ENCODE measurements at places on chromosomes 5 and 9.

- DNase-seq: peak; percentile 20
Measured at GRCh38 chr9:93576258-93577077, at the start of gene PHF2. PHF2 (plus strand) TSS chr9:93576584; CDS start chr9:93576774, 190 bp downstream.

GRCh38 chr9:93218161-93218560, 34.2 kb downstream of the WNK2 start:
- no peak for DNase-seq

GRCh38 chr9:26548781-26549290, 343.8 kb downstream of the CAAP1 start:
- DNase-seq: no peak

DNA sequence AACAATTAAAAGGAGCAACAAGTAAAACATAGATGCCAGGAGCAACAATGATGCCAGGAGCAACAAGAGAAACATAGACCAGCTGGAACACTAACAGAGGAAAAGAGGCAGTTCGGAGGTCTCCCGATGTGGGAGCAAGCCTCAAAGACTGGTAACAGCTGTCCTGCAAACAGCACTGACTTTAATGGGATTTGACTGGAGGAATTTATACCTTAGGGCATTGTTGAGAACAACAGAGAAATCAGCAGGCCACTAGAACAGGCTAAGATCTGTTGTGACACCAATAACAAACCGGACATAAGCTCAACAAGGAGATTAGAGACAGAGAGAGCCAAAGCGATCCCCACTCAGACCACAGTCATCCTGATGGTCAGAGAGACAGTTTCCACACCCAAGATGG, 11.8 kb upstream of the SYK start:
- DNase-seq: no peak

DNA sequence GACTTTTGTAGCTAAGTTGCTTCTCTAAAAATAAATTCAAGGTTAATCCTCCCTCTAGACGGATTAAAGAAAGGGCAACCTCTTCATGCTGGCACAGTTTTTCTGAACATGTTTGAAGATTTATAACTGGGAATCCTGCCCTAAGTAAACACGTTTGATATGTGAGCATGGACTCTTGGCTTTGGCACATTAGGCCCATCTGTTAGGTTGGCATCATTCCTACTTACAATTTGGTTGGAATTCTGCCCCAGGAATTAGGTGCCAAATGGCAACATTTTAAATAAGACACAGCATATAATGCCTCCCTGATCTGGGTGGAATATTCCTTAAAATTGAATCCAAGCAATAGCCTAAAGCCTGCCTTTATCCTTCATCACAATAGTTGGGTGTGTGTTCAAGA, 372.3 kb upstream of the CDH18 start:
- DNase-seq: no peak

GRCh38 chr9:81902626-81903025, 25.6 kb upstream of the SPATA31D4 start:
- no peak for DNase-seq

DNA sequence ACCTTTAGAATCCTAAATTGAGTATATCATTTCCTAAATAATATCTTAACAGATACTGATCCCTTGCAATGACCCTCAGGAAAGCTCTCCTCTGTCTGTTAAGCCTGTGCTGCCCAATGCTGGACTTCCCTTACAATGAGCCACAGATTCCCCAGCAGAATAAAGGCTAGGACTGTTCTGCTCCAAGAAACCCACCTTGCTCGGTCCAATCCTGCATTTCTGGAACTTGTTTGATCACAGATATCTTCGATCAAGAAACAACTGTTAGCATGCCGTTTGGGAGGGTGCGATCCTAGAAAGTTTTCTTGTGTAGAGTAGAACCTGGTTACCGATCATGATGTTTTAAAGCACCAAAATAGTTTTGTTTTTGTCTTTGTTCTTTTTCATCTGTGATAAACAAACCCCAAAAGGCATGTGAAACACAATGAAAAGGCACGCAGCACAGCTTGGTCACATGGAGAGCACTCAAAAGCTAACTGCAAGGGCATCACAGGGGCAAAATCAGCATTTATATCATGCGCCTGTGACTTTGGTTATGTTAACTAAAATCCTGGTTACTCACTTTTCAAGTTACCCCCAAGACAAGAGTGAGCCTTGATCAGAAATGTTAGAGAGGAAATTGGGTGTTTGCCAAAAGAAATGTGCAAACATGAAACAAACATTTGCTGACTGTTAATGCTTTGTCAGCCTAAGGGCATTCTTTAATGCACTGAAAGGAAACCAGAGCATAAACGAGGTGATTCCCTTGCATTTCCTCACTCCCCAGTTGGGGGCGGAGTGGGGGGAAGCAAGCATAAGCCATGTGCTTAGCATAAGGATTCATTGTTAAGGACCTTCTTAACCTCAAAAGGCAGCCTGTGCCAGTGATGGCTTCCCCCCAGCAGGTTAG, 61.9 kb upstream of the ADAMTS16 start:
- DNase-seq: no peak

DNA sequence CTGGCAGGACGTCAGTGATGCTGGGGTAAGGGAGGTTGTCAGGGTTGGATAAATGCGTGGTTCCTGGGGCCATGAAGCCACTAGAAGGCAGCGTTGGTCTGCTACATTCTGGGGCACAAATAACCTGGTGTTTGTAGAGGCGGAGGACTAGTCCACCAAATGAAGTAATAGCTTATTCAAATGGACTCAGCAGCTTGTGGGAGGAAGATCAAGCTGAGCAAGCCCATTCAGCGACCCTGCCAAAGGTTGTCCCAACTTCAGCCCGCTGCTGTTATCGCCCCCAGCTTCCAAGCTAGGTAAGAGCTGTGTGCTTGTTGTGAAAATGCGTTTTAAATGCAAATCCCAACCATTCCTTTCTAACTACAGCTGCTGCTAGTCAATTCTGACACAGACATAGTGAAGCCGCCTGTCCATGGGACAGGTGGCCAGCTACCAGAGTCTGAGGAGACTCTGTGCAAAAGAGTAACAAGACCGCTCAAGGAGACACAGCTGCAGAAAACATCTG, 7.6 kb upstream of the FAM240B start:
- no peak for DNase-seq

DNA sequence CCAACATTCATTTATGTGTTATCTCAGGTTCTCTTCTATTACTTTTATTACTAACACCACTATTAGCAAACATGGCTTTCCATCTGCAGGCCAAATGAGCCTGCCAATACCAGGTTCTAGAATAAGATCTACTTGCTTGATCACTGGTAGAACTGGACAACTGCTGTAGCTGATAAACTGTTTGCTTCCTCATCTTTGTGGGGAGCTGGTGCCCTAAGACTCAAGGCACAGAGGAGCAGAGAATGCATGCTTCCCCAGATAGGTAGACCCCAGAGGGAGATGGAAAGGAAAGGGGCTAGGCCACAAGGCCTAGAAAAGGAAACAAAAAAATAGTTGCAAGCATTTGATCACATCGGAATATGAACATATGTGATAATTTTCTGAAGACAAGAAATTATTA, 30.7 kb upstream of the AUH start:
- no peak for DNase-seq

DNA sequence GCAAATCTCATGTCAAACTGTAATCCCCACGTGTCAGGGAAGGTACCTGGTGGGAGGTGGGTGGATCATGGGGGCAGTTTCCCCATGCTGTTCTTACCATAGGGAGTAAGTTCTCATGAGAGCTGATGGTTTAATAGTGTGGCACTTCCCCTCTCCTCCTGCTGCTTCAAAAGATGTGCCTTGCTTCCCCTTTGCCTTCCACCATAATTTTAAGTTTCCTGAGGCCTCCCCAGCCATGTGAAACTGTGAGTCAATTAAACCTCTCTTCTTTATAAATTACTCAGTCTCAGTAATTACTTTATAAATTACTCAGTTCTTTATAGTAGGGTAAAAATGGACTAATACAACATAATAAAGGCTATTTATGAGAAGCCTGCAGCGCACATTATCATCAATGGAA, 7.1 kb upstream of the CNTRL start:
- no peak for DNase-seq

DNA sequence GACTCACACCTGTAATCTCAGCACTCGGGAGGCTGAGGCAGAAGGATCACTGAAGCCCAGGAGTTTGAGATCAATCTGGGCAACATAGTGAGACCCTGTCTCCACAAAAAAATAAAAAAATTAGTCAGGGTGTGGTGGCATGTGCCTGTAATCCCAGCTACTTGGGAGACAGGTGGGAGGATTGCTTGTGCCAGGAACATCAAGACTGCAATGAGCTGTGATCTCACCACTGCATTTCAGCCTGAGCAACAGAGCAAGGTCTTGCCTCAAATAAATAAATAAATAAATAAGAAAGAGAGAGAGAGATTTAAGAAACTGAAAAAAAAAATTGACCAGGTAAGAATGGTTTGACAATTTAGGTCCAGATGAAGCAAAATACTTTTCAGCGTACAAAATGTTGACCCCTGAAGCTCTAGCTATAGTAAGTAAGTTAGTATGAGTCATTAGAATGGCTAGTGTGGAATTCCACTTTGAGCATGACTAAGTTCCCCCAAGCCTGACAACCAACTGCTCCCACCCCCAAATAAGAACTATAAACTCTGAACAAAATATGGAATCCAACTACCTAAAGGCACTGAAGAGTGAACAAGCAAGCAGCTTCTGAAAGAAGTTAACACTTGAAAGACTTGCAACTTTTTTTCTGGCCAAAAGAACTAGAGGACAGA, 217.8 kb upstream of the TLE4 start:
- DNase-seq: no peak

- no peak for DNase-seq
Measured at GRCh38 chr5:59246145-59246869, 647.2 kb downstream of the PDE4D start.

DNA sequence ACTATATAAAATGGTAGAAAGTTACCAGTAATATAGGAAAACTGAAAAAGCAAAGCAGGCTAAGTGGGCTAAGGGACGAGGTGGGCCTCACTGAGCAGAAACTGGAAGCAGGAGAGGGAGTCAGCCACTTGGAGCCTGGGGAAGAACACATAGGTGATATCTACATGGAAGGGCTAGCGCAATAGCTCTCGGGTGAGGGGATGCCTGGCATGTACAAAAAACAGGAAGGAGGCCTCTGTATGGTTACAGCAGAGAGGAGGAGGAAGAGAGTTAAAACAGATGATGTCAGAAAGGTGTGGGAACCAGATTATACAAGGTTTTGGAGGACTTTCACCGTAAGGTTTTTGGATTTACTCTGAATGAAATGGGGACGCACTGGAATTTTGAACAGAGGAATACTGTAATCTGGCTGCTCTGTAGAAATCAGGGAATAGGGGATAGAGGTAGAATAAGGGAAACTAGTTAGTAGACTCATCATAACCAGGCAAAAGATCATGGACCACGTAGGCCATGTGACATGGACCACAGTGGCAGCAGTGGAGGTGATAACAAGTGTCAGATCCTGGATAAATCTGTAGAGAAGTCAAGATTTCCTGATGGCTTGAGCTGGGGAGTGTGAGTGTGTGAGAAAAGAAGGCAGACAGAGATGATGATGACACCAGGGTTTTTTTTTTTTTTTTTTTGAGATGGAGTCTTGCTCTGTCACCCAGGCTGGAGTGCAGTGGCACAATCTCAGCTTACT, 52.5 kb downstream of the FNBP1 start:
- DNase-seq: no peak

GRCh38 chr5:145776886-145777285, 58.3 kb downstream of the PRELID2 start:
- no peak for DNase-seq

DNA sequence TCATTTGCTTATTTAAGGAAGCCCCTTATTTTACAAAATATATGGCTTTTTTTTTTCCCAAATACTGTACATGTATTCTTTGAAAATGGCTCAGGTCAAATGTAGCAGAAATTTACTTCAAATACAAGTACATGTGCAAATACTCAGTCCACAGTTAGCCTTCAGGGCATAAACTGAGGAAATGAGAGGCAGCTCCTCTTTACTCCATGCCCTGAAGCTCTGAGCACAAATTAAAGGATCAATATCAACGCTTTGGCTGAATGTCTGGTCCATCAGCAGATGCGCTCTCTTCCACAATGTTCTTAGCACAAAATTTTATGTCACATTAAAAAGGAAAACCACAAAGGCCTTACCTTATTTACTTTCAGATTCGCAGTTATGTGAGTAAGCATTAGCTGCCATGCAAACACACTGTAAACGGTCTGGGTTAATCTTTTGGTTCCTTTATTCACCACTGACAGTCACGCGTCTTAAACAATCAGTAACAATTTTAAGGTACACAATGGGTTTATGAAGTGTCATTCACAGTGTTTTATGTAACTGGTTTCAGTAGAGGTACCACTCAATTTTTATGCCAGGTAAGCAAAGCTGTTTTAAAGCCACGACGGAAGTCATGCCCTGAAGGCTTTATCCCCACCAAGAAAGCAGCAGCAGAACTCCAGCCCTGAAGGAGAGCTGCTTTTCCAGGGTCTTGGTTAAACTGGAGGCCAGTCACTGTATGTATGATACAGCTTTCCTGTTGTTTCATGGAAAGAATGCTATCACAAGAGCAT, 103.4 kb downstream of the OTULIN start:
- DNase-seq: no peak

GRCh38 chr5:66469684-66470083, 126.5 kb upstream of the MAST4 start:
- DNase-seq: no peak

GRCh38 chr9:33443464-33444154, 3.8 kb downstream of the AQP3 start:
- no peak for DNase-seq

GRCh38 chr5:135116160-135116561, 82.1 kb upstream of the PITX1 start:
- DNase-seq: no peak

GRCh38 chr9:8863069-8863468, 1063.5 kb upstream of the DMAC1 start:
- no peak for DNase-seq

GRCh38 chr5:138753794-138754698, 821 bp downstream of the CTNNA1 start:
- DNase-seq: peak; percentile 16

- no peak for DNase-seq
Measured at GRCh38 chr5:149937610-149938009, 7.0 kb downstream of the PDE6A start.

- no peak for DNase-seq
Measured at GRCh38 chr5:109186759-109187158, 223.0 kb downstream of the PJA2 start.

DNA sequence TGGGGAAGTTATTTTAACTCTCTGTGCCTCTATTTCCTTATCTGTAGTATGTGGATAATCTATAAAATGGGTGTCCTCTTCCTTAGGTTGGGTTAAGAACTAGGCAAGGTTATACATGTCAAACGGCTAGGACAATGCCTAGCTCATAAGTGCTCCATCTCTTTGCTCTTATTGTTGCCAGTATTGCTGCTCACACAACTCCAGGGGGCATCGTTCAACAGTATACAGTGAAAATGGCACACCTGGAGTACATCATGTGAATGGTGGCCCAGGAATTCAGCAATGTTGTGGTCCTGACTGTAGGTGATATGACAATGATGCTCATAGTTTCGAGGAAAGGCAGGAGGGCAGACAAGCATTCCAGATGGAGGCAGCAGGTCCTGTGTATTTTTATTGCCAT, 30.1 kb downstream of the SLIT3 start:
- no peak for DNase-seq

- no peak for DNase-seq
Measured at GRCh38 chr9:131727184-131727759, 12.6 kb downstream of the RAPGEF1 start.
